ENCODE measurements at places on chromosomes 5 and 9. TPM values are rescaled to one million over a fixed set of nuclear protein-coding genes. Genes with fewer than 3 reads are reported as not detected.

UNC5A gene
- 0.22 TPM for total RNA-seq

GRCh38 chr5:18576586-18576985, 942.3 kb downstream of the TAF11L14 start:
- no peak for DNase-seq

- DNase-seq, result peak; percentile 71
Measured at GRCh38 chr9:131094622-131095021, 1.7 kb upstream of the AIF1L start.

PCDHA11 gene
- total RNA-seq, result not detected

DNA sequence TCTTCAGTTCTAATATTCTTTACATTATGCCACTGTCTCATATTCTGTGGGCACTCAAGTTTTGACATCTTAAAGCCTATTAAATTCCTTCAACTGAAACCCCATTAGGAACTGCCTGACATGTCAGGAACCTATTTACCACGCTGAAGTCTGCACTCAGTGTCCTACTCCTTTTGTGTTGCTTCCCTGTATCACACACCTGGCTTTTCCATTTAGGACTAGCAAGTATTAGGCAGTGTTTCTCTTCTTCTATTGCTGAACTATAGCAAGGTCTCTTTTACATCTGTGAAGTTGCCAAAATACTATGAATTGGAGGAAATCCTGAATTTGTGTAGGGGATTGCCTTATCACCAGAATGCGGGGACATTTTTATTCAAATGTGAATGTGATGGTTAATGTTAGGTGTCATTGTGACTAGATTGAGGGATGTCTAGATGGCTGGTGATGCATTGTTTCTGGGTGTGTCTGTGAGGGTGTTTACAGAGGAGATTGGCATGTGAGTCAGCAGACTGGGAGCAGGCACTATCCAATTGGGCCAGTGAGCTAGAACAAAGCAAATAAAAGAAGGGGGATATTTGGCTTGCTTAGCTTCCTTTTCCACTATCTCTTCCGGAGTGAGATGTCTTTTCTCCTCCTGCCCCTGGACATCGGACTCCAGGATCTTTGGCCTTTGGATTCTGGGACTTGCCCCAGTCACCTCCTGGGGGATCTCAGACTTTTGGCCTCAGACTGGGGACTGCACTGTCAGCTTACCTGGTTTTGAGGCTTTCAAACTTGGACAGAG, 21.2 kb upstream of the VCAN start:
- DNase-seq, result no peak

DNA sequence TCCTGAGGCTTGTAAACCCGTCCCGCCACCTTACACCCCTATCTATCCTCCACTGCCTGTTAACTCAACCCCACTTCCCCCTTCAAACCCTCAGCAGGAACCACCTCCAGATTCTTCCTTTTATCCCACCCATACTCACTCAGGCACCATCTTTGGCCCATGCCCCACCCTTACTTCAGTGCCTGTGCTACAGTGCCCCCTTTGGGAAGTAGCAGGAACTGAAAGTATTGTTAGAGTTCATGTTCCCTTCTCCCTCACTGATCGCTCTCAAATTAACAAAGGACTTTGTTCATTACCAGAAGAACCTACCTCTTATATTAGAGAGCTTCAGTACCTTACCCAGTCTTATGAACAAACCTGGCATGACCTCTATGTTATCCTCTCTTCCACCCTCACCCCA, 92.2 kb upstream of the MOCS2 start:
- no peak for DNase-seq

DNA sequence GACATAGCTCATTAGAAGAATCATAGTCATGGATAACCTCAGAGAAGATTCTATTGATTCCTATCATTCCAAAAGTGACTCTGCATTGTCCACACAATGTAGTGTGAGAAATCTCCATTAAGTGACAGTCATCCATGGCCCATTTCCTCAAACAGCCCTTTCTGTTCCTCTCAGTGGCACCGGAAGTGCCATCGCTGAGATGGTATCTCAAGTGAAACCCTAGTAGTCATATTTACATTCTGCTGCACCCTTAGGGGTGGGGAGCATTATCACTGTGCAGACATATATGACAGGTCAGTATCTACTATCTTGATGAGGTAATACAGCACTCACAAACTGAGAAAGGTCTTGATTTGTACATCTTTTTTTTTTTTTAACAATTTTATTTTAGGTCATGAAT, 55.4 kb upstream of the MIER3 start:
- DNase-seq, result no peak

DNA sequence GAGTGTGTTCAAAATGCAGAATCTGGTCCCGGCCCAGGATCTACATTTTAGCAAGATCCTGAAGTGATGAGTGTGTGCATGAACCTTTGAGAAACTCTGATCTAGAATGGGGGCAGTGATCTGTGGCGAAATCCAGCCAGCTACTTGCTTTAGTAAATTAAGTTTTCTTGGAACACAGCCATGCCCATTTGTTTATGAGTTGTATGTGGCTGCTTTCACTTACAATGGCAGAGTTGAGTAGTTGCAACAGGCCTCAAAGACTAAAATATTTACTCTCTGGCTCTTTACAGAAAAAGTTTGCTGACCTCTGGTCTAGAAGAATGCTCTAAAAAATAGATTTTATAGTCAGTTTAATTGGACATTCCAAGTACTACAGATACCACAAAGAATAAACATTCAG, 588.3 kb downstream of the BNC2 start:
- DNase-seq, result no peak

MAMDC2 gene
- 8.9 TPM for total RNA-seq
